SJCRH30 (cell line): ENCODE measurements at places on chromosomes 7 and 10. TPM values are rescaled to one million over a fixed set of nuclear protein-coding genes. Genes with fewer than 3 reads are reported as not detected.

DNA sequence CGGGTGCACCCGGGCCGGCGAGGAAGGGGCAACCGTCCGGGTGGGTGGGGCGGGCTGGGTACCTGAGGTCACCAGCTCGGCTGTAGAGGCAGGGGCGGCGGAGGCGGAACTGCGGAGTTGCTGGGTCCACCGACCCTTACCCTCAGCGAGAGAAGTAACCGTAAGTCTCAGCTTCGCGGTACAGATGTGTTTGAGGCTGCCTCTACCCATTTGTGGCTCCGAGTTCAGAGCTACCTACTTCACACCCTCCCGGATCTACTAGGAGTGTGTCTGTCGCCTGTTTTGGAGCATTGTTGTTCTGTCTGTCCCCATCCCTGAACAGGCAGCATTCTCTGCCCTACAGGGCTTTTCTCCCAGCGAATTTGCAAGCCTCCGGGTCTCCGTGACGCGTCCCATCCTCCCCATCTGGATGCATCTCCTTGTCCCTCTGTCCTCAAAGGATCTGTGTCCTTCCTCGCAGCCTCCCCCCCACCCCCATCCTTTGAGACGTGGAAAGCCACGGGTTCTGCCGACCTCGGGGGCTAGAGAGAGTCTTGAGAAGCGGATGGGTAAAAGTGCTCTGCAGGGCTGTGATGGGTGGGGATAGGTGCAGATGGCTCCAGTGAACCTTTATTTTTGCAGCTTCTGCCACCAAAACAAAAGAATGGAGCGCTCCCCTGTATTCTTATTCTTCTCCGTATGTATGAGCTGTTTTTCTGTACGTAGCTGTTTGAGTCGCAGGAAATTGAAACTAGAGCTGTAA is 757 bp downstream of the ANKIB1 start:
- DNase-seq, result peak; percentile 61

DNA sequence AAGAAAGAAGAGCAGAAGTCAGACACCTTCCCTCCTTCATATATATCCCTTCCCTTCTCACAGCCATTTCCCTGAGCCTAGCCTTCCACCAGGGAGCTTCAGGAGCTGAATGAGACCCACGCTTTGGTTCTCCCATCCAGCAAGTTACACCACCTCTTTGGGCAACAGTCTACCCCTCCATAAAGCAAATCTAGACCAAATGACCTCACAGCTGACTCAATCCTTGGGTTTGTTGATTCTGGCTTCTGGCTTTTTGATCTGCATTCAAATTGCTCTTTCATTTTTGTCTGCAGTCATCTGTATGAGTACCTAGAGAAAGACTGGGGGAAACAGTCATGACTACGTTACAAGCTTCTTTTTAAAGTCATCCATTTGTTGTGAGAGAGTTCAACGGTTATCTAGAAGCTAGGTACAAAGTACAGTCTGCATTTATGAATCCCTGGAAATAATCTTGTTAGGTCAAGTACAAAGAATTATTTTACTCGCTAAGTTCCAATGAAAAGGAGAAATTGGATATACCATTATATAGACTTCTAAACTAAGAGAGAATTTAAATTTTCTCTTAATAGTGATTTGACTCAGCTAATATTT is 86.3 kb downstream of the RAB11FIP2 start:
- DNase-seq, result no peak

GRCh38 chr7:17495655-17496394 is 197.4 kb downstream of the AHR start:
- no peak for DNase-seq

DNA sequence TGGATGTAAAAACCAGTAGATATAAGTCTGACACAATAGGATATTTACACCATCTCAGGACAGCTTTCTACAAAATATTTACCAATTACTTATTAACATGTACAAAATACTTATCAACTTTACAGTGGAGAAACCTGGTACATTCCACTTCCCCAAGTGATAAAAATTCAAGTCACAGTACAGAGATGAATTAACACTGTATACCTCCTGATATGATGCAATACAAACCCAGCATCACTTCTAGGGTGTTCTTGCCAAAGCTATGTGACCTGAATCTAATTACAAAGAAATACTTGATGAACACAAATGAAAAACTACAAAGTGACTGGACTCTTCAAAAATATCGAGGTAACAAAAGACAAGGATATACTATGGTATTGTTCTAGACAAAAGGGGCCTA is 156.4 kb upstream of the FGFR2 start:
- no peak for DNase-seq

- no peak for DNase-seq
These were observed 199.4 kb upstream of the NPVF start for GRCh38 chr7:25427721-25428120.

The MINDY4 gene
- not detected in 2 replicates for total RNA-seq

The CUBN gene
- 0.34 and 2.6 TPM in 2 replicates for total RNA-seq

The OPALIN gene
- total RNA-seq, result not detected in 2 replicates

The GIMAP8 gene
- not detected in 2 replicates for total RNA-seq

The DPYSL4 gene
- total RNA-seq, result not detected in 2 replicates

The CFTR gene
- not detected in 2 replicates for total RNA-seq
